ENCODE measurements at places on chromosomes 2 and 18. TPM values are rescaled to one million over a fixed set of nuclear protein-coding genes. Genes with fewer than 3 reads are reported as not detected.
A peak's percentile ranks its signal among the peaks of the same experiment; 100 is the strongest.

DNA sequence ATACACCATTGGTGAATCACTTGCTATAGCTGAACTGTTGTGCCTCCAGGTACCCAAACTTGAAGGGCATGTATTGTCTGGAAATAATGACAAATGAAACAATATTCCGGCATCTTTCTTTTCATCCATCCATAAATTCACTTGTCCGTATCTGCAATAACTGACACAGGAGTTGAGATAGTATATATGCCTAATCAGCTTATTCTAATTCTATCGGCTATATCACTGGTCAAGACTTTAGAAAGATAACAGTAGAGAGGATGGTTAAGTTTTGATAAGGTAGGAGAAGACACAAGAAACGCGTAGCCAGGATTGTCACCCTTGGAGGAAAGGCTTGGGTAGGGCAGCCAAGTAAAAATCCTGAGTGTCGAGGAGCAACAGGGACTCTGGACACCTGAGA, 1634.6 kb upstream of the CELF4 start:
- no peak for DNase-seq

The C2orf66 gene
- total RNA-seq: 0.19 TPM

GRCh38 chr2:156800781-156801361, 364.7 kb downstream of the GPD2 start:
- no peak for DNase-seq

DNA sequence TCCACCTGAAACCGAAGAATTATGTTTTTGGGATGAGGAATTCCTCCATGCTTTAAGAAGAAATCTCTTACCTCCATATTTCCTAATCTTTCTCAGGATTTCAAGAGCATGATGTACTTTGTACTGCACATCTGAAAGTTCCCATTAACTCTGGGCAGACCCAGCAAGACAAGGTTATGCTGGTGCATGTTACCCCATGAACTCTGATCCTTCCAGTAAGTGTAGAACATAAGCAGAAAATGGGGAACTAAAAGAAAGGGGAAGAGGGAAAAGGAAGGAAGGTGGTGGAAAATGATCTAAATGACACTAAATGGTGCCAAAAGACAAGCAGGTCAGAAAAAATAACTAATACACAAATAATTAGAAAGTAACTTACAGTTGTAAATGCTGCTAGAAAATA, 50.7 kb downstream of the STRN start:
- no peak for DNase-seq

GRCh38 chr2:239262484-239263230, 138.2 kb downstream of the HDAC4 start:
- no peak for DNase-seq

GRCh38 chr2:143600116-143600515, 470.9 kb downstream of the ARHGAP15 start:
- no peak for DNase-seq

DNA sequence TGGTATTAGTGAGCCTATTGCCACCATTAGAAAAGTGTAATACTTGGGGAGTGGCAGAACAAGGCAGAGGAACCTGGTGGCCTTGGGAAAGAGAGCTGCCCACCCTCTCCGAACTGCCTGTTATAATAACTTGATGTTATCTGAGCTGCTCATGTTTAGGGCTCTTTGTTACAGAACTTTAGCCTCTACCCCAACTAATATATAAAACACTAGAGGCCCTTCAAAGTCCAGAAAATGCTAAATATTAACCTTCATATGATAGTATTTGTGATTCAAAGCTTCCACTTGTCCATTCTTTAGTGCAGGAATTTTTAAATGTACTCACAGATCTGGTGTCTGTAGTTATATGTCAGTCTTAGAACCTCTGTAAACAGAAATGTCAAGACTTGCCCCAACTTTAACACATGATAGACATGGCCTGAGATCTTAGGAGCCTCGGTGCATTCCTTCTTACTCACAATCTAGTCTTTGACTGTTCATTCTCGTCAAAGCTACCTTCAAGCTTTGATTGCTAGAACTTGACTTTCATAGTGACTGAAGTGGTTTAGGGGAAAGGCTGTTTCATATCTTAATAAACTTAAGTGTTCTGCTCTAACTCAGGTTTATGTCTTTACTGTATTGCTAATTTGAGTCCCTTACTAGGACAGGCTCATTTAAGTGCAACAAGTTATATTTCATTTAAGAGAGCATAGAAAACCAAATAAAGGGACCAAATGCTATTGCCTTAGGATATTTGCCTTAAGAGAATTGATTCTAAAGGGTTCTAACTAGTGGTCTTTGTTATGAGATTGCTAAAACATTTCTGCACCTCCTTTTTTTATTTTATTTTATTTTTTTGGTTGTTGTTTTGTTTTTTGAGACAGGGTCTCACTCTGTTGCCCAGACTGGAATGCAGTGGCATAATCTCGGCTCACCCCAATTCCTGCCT, 41.6 kb downstream of the DDX1 start:
- DNase-seq: no peak

GRCh38 chr2:102698369-102699111, 63.3 kb upstream of the TMEM182 start:
- DNase-seq: no peak

The GNLY gene
- 2.1 TPM for total RNA-seq

- no peak for DNase-seq
Observed at GRCh38 chr18:77320971-77321559, 71.4 kb downstream of the GALR1 start.

- no peak for DNase-seq
Observed at GRCh38 chr2:39515273-39515896, 78.3 kb upstream of the MAP4K3 start.

The GPR155 gene
- 15.9 TPM for total RNA-seq

- no peak for DNase-seq
Observed at GRCh38 chr18:36808681-36809080, 20.1 kb downstream of the TPGS2 start.

The CFC1 gene
- total RNA-seq: not detected

The SH2D6 gene
- not detected for total RNA-seq

The CFAP53 gene
- total RNA-seq: 0.49 TPM

The MERTK gene
- total RNA-seq: 29.7 TPM

- DNase-seq: no peak
Observed at GRCh38 chr2:6793913-6794312, 71.8 kb downstream of the CMPK2 start.

The RTP5 gene
- total RNA-seq: not detected

The UGT1A10 gene
- total RNA-seq: not detected

The MAB21L4 gene
- not detected for total RNA-seq

DNA sequence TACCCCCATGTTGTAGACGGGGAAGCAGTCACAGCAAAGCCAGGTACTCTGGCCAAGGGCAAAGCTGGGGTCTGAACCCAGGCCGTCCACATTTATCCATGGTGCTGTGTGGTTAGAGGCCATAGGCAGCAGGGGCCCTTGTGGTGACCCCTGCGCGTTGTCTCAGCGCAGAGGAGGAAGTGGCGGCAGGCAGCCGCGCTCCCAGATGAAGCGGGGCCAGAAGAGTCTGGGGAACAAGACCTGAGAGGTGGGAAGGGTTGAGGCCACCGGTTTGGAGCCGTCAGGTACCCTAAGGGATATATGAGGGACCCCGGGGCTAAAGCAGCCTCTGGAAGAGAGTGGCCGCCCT, 770 bp downstream of the ZNF396 start:
- peak; percentile 68 for DNase-seq

The TMEM163 gene
- 0.62 TPM for total RNA-seq

- DNase-seq: no peak
Observed at GRCh38 chr2:23583467-23583866, 198.5 kb downstream of the KLHL29 start.

GRCh38 chr2:88129313-88129959, 1.6 kb upstream of the FABP1 start:
- no peak for DNase-seq

- DNase-seq: no peak
Observed at GRCh38 chr18:45024357-45025088, 343.8 kb downstream of the SETBP1 start.

- no peak for DNase-seq
Observed at GRCh38 chr2:110832740-110833139, 100.4 kb downstream of the ACOXL start.
